ENCODE measurements at places on chromosomes 4 and X.

GRCh38 chr4:5619913-5620625, 88.3 kb downstream of the EVC2 start:
- DNase-seq = no peak

GRCh38 chr4:152972821-152973628, 36.9 kb downstream of the FHDC1 start:
- DNase-seq = no peak

- DNase-seq = no peak
Observed at GRCh38 chr4:79626611-79627010, 218.6 kb upstream of the GK2 start.

DNA sequence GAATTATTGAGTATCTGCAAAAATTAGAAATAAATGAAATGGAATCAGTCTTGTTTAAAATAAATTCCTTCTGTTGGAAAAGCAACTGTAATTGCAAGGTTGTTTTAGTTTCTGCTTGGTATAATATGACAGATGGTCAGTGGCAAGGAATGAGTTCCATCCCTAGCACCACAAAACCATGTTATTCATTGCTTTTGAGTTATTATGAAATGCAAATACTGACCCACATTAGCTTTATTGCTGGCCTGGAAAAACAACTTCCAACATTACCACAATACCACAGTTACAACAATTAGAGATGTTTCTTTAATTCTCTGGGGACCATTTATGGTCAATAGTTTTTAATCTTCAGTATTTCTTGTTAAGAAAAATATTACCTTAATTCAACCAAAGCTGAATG, 194.4 kb downstream of the TMA16 start:
- no peak for DNase-seq

- DNase-seq = no peak
Observed at GRCh38 chr4:114257501-114257900, 278.1 kb upstream of the ARSJ start.
